ENCODE measurements at places on chromosomes 7 and 10. TPM values are rescaled to one million over a fixed set of nuclear protein-coding genes. Genes with fewer than 3 reads are reported as not detected.

DNA sequence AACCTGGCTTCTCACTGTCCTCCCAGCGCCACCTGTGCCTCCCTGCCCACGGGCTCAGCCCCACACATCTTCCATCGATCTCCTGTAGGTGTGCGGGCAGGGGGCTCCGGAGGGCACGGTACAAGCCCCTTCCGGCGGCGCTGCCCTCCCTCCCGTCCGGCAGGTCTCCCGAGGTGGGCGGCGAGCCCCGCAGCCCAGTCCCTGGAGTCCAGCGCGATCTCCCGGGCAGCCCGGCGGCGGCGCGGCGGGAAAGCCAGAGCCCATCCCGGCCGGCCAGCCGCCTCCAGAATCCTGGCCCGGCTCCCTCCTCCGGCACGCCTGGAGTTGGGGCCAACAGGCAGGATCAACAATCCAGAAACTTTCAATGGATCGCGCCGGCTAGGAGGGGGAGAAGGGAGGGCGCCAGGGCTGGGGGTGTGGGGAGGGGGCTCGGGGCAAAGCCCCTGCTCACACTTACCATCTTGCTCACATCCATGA, 100.1 kb downstream of the HIP1 start:
- peak; percentile 75 for DNase-seq

ZNF37A gene
- 4.5 TPM for polyA plus RNA-seq

GRCh38 chr10:121426307-121426706, 171.9 kb downstream of the FGFR2 start:
- DNase-seq: no peak

DNA sequence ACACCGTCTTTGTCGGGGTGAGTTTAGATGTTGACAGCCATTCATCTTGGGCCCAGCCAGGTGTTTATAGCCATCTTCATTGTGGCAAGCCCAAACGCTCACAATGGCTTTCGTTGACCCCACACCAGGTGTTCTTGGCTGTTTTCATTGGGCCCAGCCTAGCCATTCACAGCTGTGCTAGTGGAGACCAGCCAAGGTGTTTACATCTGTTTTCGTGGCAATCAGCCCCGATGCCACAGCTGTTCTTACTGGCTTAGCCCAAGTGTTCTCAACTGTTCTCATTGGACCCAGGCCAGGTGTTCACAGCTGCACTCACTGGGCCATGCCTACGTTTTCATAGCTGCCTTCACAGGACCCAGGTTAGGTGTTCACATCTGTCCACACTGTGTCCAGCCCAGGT, 7.7 kb downstream of the FRG2B start:
- DNase-seq: no peak

PRSS37 gene
- not detected for polyA plus RNA-seq

- peak; percentile 77 for DNase-seq
These were observed 12.5 kb upstream of the ZNF487 start for GRCh38 chr10:43424416-43424815.

DNA sequence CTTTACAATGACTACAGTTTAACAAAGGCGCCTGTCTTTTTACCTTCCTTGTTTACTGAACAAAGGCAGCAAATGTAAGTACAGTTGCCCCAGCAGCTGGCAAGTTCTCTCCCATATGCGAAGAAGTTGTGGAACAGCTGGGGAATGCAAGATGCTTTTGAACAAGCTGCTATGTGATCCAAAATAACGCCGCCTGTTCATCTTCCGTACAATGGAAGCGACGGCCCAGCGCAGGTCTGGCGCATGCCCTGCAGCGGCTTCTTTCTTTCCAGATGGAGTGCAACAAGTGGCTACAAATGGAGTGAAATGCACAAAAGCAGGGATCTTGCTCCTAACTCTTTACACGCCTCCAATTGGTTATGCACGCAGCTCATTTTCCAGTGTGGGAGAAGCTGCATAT, 97.0 kb upstream of the SVIL start:
- peak; percentile 58 for DNase-seq

GRCh38 chr7:70372768-70373515, 759.0 kb upstream of the GALNT17 start:
- DNase-seq: peak; percentile 8

ABCB1 gene
- 1.5 TPM for polyA plus RNA-seq

- no peak for DNase-seq
These were observed 195.4 kb downstream of the COBL start for GRCh38 chr7:51121036-51121790.

CYP2C18 gene
- 0.74 TPM for polyA plus RNA-seq

GRCh38 chr7:147298611-147299043, 1182.0 kb downstream of the CNTNAP2 start:
- DNase-seq: peak; percentile 71

DLD gene
- polyA plus RNA-seq: 19.3 TPM

NXPH1 gene
- not detected for polyA plus RNA-seq

ABCC2 gene
- polyA plus RNA-seq: 0.47 TPM
